ENCODE measurements at places on chromosomes 5 and 9.
A peak's percentile ranks its signal among the peaks of the same experiment; 100 is the strongest.

DNA sequence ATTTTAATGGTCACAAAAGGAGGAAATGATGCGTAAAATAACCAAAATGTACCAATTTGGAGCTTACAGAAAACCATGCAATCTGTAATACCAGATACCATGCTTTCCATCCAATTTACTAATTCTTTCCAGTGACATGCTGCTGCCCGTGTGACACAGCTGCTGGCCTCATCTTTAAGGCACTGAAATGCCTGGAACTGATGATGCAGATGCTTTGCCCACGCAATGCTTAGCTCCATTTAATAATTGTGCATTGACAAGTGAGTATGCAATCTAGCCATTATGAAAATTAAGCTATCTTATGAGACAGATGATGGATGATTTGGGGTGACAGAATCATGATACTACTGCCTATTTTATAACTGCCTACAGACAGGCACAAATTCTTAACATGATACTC, 169.2 kb upstream of the CTNND2 start:
- DNase-seq = no peak

DNA sequence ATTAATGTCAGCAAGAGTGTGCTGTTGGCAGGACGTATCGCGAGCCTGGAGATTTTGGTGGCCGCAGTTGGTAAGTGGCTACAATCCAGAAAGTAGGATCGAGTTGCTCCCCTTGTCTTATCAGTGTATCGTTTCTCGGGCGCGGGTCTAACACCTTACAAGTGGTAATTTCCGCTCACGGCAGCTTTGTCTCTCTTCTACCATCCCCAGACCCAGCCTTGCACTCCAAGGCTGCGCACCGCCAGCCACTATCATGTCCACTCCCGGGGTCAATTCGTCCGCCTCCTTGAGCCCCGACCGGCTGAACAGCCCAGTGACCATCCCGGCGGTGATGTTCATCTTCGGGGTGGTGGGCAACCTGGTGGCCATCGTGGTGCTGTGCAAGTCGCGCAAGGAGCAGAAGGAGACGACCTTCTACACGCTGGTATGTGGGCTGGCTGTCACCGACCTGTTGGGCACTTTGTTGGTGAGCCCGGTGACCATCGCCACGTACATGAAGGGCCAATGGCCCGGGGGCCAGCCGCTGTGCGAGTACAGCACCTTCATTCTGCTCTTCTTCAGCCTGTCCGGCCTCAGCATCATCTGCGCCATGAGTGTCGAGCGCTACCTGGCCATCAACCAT, 1.1 kb downstream of the PTGER4 start:
- peak; percentile 27 for DNase-seq

GRCh38 chr9:18253950-18254349, 220.0 kb upstream of the ADAMTSL1 start:
- no peak for DNase-seq

- no peak for DNase-seq
Measured at GRCh38 chr5:150612405-150612804, 28.1 kb upstream of the SYNPO start.

GRCh38 chr5:57524348-57525060, 41.9 kb upstream of the ACTBL2 start:
- DNase-seq = no peak

GRCh38 chr5:59039296-59040023, 456.6 kb downstream of the RAB3C start:
- peak; percentile 82 for DNase-seq

DNA sequence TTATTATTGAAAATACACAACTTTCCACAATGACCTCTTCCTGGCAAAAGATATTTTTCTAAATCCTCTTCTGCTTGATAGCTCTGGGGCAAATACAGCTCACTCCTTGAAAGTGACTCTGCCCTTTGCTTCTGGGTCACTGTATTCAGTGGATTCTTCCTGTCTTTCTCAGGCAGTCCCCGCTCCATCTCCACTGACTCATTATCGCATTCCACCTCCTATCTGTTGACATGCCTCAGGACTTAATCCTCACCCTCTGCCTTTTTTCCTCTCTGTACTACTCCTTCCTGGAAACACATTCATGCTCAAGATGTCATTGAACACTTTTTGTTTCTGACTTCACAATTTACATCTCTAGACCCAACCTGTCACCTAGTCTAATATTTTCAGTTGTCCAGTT, 8.4 kb upstream of the RGS7BP start:
- no peak for DNase-seq

DNA sequence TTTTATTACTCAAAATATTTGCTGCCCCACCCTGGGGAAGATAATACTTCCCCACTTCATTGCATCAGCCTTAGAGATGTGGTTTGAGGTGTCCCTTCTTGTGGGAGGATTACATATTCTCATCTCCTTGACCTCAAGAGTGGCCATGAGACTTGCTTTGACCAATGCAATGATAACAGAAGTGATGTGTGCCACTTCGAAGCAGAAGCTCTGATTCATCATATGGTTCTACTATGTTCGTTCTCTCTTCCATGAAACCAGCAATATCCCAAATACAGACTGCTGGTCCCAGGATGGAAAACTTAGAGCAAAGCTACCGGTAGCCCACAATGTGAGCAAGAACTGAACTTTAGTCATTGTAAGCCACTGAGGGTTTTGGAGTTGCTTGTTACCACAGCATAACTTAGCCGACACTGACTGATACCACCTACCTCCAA, 92.0 kb downstream of the THBS4 start:
- DNase-seq = no peak

DNA sequence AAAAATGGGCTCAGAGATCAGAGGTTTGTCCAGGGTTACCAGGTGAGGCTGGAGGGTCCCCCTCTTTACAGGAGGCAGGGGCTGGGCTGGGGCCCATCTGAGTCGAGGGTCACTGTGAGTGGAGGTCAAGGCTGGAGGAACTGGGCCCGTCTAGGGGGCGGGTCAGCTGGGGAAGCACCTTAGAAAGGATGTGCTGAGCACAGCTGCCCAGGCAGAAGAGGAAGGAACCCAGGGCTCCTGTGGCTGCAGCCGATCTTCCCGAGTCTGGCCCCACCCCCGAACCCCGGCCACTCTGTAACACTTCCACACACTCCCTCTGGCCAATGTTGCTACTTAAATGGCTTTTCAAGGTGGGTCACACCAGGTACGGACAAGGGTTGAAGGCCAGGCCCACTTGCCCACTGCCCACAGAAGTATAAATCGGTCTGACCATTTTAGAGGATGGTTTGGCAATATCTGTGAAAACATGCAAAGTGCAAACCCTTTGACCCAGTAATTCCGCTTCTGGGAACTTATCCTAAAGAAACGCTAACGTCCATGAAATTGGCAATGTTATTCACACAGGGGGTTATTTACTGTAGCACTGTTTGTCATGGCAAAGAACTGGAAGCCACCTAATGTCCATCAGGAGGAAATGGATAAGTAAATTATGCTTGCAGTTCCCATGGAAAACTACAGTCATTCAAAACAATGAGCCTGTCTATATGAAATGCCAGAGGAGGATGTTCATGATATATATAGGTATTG, 30.5 kb upstream of the EEIG1 start:
- DNase-seq = no peak

- DNase-seq = no peak
Measured at GRCh38 chr9:134061688-134062371, 6.0 kb downstream of the BRD3 start.

DNA sequence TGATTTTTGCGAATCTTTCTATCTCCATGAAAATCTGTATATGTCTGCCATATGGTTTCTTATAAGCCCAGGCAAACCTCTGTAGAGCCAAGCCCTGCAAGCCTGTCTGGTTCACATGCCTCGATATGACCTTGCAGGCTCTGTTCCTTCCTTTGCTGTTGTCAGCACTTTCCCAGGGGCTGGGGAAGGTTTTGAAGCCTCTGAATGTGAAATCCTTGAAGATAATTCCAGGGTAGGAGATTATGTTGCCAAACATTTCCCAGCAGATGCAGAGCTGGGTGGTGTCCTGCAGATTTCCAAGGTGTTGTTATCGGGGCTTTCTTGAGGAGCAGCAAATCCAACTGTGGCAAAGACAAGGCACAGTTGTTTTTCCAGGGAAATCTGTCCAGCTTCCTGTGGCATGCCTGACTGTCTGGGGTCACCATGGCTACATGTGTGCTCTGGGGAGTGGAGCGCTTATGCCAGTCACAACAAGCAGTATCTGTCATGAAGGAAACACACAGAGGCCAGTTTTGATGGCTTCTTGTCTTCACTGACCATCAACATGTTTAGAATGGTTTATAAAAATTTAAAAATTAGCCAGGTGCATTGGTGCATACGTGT, 60.7 kb upstream of the RPS23 start:
- DNase-seq = no peak

DNA sequence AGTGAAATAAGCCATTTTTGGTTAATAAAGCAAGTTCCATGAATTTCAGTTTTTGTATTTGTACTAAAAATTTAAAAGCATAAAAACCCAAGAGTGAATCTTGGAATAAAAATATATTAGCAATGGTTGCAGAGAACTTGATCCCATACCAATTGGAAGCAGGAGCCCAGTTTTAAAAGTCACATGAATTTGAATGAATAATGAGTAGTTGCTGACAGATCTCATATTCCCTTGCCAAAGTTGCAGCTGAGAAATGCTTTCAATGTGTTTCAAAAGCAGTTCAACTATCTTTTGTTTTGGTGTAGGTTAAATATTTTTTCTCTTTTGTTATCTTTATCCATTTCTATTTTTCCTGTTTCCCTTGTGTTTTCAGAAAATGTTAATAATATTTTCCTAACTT, 818.6 kb downstream of the CDH18 start:
- DNase-seq = no peak

DNA sequence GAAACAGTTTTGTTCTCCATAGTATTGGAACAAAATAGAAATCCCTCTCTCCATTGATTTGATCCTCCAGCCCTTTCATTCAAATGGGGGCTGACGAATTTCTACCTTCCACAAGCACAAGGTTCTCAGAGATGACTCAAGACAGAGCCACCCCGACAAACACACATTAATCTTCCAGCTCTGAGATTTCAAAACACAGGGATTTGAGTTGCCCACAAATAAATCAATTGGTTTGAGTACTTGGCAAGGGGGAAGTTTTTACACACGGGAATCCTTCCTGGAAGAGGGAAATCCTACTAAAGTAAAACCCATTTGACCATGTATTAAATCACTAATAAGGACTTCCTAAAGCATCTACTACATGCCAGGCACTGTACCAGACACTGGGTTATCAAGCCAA, 5.4 kb downstream of the ADRA1B start:
- DNase-seq = no peak

- no peak for DNase-seq
Measured at GRCh38 chr9:73437758-73438157, 286.1 kb downstream of the ANXA1 start.

- no peak for DNase-seq
Measured at GRCh38 chr9:70261131-70261870, 2.5 kb downstream of the SMC5 start.

GRCh38 chr9:134851020-134851419, 29.6 kb upstream of the FCN2 start:
- no peak for DNase-seq

- DNase-seq = no peak
Measured at GRCh38 chr9:111236332-111236731, 93.7 kb downstream of the OR2K2 start.

DNA sequence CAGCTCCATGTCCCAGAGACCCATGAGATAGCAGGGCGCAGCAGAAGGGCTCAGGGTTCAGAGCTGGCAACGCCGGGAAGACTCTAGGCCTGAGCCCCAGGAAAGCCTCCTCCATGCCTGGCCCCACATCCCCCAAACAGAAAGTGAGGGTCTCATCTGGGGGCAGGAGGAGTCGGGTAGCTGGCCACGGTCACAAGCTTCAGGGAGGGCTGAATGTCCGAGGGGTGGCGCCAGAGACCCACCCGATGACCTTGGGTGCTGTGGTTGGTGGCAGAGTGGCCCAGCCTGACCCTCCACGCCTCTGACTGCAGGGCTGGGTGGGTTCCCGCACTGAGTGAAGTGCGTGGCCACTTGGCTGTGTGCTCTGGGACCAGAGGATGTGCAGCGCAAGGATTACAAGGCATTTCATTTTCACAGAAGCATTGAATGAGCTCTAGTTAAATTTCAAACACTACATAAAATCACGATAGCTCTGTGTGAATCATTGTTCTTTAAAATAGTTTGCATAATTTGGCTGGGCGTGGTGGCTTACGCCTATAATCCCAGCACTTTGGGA, 3.0 kb downstream of the C8G start:
- no peak for DNase-seq

DNA sequence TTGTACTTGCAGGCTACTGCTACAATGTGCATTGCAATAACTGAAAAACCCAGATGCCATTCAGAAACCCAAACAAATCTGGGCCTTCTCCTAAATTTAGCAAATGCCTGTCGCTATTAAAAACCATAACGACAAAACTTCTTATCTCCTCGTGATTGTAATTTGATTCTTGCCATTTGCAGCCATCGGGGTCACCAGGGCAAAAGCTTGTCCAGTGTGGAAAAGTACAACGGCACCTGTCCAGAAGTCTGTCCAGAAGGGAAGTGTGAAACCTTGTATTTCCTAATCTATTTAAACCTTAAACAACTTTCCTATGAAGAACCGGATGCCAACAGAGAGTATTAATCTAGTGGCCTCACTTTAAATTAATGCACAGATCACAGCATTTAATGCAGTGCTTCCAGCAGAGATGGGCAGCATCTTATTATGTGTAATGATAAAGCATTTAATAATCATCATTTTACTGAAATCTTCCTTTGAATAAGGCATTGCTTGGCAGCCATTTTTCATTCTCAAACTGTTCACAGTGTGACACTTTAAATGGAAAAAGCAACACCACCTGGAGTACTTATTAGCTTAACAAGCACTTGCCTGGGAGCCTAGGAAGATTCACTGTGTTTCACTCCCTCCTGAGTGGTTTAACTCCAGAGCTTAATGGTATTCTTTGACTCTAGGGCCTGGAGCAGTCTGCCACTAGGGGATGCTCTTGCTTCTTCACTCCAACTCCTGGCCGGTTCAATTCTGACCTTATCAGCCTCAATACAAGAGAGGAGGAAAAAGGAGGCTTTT, 4.9 kb upstream of the C7 start:
- no peak for DNase-seq

DNA sequence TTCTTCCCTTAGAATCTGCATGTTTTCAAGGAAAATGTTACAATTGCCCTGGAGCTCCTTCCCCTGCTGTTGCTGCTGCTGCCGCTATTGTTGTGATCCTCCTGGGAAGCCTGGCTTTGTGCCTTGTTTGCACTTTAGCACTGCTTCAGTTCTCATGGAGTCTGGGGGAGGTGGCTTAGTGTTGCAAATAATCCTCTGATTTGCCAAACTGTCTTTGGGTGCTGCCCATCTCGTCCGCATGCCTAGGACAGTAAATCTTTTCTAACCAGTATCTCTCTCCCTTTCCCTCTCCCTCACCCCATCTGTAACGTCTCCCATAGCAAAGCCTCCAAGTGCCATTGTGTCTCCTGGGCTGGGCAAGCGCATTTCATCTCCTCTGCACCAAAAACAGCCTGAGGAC, 30.3 kb downstream of the FAM240B start:
- no peak for DNase-seq

DNA sequence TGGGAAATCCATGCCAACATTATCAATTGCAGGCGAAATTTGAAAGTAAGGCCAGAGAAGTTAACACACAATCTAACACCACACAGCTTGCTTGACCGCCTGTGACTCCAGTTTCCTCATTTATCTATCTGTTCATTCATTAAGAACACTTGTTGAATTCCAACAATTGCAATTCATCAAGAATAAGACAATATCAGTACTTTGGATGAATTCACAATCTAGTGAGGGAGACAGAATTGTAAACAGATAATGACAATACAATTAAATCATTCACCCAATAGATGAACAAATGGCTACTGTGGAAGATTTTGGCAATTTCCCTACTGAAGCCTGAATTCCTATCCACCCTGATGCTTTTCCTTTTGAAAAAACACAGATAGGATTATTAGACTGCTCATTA, 181.6 kb downstream of the TRIM36 start:
- no peak for DNase-seq

GRCh38 chr5:11305245-11305644, 544.2 kb upstream of the DAP start:
- no peak for DNase-seq

All from activated naive CD4-positive, alpha-beta T cell (primary cell).